ENCODE measurements at places on chromosomes 6 and 20.
A peak's percentile ranks its signal among the peaks of the same experiment; 100 is the strongest.

DNA sequence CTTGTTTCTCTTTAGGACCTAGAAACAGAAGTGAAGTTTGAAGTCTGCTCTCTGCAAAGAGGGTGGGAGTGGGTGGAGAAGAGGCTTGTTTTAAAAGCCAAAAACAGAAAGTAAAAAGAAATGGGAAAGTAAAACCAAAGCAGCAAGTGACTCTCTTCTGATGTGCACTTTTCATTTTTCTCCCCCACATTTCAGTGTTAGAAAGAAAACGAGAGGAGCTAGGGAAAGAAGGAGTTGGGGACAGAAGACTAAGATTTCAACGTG, 1.3 kb downstream of the C6orf141 start:
- peak; percentile 63 for DNase-seq

DNA sequence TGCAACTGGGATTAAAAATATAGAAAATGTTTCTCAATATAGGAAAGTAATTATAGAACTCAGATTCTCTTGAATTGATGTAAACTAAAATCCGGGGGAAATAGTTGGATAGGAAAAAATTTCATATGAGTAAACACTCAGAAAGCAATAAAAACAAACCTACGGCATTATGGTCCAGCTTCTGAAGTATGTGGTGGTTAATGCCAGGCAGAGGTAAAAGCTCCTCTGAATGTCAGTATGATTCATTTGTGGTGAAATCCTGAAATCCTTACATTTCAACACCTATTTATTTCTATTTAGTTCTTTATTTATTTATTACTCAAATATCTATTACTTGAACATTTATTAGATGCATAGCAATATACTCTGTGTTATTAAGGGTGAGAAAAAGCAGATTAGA, 145.1 kb downstream of the RIMS1 start:
- no peak for DNase-seq

DNA sequence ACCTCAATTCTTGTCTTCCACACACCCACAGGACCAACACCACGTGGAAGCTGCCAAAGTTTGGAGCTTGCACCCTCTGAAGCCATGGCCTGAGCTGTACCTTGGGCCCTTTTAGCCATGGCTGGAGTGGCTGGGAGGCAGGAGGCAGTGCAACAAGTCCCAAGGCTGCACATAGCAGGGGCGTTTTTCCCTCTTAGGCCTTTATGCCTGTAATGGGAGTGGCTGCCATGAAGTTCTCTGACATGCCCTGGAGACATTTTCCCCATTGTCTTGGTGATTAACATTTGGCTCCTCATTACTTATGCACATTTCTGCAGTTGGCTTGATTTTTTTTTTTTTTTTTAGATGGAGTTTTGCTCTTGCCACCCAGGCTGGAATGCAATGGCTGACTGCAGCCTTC, 44.4 kb upstream of the SLC22A3 start:
- no peak for DNase-seq

DNA sequence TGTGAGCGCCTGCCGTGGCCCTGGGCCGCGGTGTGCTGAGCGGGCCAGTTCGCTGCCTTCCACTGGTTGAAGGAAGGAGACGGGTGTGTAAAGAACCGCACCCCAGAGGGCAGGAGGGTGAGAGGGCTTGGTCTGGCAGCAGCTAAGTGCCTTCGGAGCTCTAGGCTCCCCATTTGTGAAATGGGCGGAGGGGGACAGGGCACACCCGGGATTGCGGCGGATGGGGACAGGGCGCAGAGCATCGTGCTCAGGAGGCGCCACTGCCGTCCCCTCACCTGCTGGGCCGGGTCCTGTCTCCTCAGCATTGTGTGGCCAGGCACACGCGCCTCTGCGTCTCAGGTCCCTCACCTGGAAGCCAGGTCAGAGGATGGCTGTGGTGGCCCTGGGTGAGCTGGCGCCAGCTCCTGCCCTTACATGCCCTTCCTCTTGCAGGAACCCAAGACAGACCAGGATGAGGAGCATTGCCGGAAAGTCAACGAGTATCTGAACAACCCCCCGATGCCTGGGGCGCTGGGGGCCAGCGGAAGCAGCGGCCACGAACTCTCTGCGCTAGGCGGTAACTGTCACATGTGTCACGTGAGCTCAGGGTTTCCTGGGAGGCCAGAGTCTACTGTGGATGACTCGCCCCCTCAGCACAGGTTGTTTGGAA, 3.1 kb downstream of the ADRM1 start:
- no peak for DNase-seq

DNA sequence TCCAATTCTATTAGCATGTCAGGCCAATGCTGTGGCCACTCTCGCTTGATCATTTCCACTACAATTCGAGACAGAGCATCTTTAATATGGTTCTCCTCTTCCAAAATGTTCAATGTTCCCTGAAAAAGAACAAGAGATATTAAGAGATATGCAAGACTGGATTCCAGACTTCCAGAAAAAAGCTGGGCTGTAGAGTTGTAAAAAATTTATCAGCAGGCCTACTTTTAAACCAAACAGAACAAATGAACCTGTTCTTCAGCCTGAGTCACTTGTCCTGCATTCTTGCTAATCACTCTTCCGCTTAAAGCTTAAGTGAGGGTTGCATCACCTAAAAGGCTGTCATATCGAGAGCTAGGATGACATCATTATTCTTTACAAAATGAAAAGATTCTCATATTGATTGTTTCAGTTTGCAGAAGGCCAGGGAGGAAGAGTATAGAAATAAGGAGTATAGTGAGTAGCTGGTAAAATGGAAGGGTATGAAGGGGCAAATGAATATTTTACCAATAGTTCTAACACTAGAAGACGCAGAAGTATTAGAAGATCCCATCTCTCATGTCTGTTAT, 4.9 kb downstream of the XPO5 start:
- peak; percentile 64 for DNase-seq

- no peak for DNase-seq
Measured at GRCh38 chr20:37111926-37112455, 16.2 kb upstream of the RBL1 start.

DNA sequence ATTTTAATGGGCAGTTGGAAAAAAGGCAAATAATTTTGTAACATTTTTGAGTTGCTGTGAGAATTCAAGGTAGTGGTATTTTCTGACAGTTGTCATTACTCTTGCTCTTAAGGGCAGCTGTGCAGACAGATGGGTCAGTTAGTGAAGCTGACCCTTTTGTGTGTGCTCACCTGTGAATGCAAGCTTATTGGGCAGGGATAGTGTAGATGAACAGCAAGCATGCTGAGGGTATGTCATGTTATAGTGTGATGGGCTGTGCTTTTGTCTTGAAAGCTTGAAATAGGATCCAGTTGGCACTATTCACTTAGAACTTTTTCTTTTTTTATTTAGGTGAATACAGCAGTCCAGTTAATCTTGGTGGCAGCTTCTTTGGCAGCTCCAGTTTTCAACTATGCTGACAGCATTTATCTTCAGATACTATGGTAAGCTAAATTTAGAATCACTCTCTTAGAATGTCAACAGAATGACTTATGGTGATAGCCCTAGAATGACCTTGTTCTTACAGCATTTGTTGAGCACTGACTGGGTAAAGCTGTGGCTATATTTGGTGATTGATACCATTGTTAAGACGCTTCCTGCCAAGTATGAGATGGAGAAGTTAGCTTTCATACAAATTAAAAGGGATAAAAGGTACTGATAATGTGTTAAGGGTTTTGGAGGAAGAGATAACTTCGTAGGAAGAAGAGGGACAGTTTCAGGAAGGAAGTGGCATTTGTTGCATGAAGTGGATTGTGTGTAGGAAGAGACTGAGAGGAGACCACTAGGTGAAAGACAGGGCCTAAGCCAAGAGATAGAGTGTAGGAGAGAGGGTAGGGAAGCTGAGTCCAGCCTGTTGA, 19.5 kb downstream of the LRRN4 start:
- DNase-seq, result no peak

DNA sequence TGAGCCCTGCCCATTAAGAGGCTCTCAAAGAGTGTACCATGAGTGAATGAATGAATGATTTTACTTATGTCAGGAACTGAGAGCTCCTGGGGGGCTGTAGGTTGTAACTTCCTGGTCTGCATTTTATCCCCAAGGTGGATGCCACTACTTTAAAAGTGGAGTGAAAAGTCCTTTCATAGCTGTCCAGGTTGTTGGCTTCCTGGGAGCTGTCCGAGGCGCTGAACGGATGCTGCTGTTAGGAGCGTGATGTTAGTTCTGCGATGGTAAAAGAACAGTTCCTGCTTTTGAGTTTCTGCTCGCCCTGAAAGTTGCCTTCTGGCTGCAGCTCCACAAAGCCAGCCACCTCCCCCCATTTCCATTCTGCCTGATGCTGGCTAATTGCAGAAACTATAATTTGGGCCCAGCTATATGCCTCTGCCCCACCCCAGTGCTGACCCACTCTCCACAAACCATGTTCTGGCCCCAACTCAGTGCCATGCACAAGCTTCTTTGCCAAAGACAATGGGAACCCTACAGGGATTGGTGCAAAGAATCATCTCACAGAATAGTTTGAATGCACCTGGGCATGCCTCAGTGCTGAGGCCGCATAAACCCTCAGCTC, 330.9 kb upstream of the CDH4 start:
- no peak for DNase-seq

- DNase-seq, result peak; percentile 26
Measured at GRCh38 chr20:16434062-16434664, 139.1 kb downstream of the KIF16B start.

- DNase-seq, result no peak
Measured at GRCh38 chr6:112016320-112016719, 37.6 kb upstream of the CCN6 start.

GRCh38 chr20:17357238-17357637, 130.4 kb downstream of the PCSK2 start:
- DNase-seq, result no peak

DNA sequence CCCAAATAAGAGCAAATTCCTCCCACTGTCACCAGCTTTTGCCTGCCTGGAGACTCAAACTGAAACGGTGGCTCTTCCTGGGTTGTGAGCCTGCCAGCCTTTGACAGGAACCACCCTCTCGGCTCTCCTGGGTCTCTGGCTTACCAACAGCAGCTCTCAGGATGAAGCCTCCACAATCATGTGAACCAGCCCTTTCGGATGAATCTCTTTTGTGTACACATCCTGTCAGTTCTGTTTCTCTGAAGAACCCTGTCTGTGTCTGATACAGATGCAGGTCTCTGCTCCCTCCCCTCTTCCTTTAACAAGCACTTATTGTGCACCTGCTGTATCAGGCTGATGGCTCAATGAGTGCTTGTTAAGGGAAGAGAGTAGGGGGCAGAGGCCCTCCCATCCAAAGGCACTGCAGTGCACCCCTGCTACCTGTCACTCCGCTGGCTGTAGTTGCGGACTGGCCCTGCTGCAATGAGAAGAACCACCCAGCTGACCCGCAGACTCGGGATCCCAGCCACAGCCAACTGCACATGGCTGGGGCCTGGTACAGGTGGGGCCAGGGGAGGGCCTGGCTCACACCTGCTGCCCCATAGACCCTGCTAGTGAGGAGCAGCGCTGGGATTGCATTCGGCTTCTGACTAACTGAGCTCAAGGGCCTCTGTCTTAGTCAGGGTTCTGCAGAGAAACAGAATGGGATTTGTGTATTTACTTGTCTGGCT, 120.1 kb upstream of the PMEPA1 start:
- no peak for DNase-seq

DNA sequence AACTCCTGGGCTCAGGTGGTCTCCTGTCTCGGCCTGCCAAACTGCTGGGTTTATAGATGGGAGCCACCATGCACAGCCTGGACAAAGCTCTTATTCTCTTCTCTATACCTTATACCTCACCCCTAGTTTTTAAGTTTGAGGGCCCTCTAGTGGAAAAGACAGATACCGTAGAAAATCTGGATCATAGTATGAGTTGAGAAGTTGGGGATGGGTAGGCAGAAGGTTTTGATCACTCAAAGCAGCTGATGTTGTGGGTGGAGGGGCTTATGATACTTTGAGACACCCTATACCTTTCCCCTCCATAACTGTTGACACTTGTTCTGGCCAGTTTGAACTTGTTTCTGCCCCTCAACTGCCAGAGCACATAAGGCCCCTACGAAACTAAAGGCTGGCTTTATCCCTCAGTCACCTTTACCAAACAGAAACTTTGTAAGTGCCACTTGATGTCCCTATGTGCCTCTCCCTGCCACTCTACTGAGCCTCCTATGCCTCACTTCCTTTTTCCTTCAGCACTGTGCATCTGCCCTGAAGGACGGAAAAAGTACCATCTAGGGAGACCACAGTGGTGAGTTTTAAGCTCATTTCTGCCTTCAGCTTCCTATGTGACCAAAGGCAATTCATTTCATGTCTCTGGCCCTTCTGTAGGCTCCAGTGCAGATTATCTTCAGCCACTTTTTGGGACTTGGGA, 28.6 kb downstream of the RALY start:
- DNase-seq, result peak; percentile 75

DNA sequence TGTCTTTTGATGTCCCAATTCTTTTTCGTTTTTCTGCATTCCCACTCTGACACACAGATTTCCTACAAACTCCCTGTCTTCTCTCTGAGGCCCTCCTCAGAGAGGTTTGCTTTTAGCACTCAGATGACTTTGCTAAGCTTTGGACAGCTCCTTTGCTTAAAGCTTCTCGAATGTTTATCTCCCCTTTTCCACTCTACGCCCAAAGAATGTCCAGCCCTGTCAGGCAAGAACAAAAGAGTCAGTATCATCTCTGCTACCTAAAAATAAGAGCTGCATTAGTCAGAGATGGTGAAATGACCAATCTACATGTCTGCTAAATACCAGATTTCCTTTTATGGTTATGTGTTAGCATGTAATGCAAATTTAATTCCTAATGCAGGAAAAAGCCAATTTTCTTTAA, 56.8 kb downstream of the PREP start:
- no peak for DNase-seq

DNA sequence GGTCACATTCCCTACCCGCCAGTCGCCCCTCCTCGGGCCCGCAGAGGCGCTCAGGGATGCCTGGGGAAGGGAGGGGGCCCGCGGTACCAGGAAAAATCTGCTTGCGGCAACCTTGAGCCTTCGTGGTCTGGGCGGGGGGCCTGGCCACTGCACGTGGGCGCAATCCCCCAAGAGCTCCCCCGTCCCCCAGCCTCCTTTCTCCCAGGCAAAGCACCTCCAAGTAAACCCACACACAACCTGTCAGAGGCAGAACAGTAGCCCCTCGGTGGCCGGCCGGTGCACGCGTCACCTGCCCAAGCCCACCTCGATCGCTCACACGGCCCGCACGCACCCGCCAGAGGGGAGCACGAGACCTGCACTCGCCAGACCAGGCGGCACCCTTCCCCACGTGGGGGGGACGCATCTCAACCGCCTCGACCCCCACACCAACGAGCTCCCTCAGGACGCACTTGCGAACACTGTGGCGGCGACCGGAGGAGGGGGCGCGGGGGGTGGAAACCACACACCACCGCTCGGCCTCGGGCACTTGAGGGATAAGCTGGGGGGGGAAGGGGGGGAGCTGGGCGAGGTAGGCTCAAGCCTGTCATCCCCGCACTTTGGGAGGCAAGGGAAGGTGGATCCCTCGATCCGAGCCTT, 1955.7 kb upstream of the DEFB115 start:
- no peak for DNase-seq

DNA sequence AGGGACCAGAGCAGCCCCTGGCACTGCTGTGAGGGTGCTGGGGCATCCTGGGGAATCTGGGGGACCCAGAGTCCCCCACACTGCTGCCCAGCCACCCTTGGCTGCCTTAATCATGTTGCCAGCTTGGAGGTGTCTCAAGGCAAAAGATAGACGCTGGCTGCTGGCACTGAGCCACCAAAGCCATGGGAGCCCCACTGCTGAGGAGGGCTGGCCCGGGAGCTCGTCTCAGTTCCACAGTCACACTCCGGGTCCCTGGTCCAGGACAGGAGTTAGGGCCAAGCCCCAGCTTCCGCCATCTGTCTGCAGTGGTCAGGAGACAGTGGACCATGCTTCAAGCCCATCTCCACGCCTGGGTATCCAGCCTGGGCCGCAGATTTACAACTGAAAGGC, 41.0 kb upstream of the HMGA1 start:
- DNase-seq, result peak; percentile 32

- DNase-seq, result no peak
Measured at GRCh38 chr6:105109955-105110895, 69.6 kb downstream of the POPDC3 start.

All from GM13976 (cell line).